ENCODE measurements at places on chromosomes 11 and 22. TPM values are rescaled to one million over a fixed set of nuclear protein-coding genes. Genes with fewer than 3 reads are reported as not detected.
A peak's percentile ranks its signal among the peaks of the same experiment; 100 is the strongest.

FJX1 gene
- total RNA-seq: 16.4 TPM

DNA sequence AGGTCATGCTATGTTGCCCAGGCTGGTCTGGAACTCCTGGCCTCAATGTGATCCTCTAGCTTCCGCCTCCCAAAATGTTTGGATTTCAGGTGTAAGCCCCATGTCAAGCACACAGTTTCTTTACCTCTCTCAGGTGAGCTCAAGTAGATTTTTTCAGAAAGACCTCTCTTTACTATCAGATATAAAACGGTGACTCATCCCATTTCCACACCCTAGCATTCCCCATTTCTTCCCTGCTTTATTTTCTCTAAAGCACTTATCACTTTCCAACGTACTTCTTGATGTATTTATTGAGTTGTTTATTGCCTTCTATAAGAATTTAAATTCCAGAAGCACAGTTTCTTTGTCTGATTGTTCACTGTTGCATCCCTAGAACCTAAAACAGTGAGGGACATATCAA lies 3.7 kb downstream of the TSG101 start:
- no peak for DNase-seq

GRCh38 chr11:130719220-130719915 lies 196.9 kb downstream of the SNX19 start:
- no peak for DNase-seq

GRCh38 chr22:27988704-27989103 lies 69.6 kb upstream of the PITPNB start:
- peak; percentile 50 for DNase-seq

MMP7 gene
- total RNA-seq: not detected

GRCh38 chr11:79150966-79151365 lies 289.9 kb downstream of the TENM4 start:
- DNase-seq: no peak

ACCS gene
- 8.5 TPM for total RNA-seq

- DNase-seq: peak; percentile 97
Measured at GRCh38 chr11:71453037-71453917, at the start of gene NADSYN1. Gene NADSYN1 (plus strand): TSS chr11:71453203. CDS start chr11:71453297, 94 bp downstream.

DNA sequence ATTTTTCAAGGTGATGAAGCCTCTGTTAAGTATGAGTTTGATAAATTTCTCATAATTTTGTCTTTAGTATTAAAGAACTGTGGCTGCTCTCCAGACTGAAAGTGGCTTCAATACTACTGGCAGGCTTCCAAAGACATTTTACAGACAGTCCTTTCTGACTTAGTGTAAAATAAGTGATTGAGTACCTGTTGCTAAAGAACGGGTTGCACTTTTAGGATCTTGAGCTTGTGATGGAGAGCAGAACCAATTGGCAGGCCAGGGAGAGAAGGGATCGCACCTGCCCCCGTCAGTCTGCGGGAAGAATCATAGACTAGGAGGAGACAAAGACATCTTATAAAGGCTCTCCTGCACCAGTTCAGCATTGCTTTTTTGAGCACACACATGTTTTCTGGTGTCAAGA lies 4.4 kb downstream of the NCAM1 start:
- DNase-seq: no peak

DNA sequence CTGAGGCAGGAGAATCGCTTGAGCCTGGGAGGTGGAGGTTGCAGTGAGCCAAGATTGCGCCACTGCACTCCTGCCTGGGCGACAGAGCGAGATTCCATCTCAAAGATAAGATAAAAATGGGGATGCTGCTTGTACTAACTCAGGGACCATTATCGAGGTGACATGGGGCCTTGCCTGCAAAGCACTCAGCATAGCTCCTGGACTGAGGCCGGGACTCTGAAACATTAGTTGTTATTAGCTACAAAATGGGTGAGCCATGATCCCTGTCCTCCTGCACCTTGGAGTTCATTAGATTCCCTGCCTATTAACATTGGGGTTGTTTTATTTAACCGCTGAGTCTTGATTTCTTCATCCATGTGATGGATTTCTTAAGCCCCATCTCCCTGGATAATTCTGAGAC lies 5.1 kb downstream of the PPP2R5B start:
- no peak for DNase-seq

MPPED1 gene
- not detected for total RNA-seq

VSIG10L2 gene
- not detected for total RNA-seq

OAF gene
- 216 TPM for total RNA-seq

- no peak for DNase-seq
Measured at GRCh38 chr11:64514590-64514989, 76.4 kb upstream of the SLC22A12 start.

A4GALT gene
- total RNA-seq: 85.1 TPM

DNA sequence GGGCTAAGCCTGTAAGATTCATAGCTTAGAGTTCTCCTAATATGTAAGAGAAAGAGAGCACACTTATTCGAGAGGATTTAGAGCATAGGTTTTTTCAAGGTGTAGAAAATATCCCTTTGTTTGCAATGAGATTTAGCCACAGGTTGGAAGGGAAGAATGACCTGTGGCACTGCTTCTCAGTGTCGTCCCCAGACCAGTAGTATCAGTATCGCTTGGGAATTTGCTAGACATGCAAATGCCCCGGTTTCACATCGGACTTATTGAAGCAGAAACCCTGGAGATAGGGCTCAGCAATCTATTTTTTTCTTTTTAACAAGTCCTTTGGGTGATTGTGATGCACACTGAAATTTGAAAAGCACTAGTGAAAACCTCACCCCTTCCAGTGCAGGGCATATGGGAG lies 362.6 kb upstream of the C11orf87 start:
- no peak for DNase-seq

ZNF70 gene
- 5.2 TPM for total RNA-seq

GRCh38 chr11:109945626-109946321 lies 147.4 kb upstream of the ZC3H12C start:
- DNase-seq: no peak

MMP27 gene
- not detected for total RNA-seq

DNA sequence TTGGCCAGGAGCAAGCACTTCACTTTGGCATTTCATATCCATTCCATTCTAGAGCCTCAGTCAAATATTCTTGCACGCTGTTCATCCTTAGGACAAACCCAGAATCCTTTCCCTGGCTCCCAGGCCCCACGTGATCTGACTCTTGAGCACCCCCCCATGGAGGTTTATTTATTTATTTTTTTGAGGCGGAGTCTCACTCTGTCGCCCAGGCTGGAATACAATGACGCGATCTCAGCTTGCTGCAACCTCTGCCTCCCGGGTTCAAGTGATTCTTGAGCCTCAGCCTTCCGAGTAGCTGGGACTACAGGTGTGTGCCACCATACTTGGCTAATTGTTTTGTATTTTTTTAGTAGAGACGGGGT lies 12.7 kb upstream of the TSGA10IP start:
- no peak for DNase-seq

DNA sequence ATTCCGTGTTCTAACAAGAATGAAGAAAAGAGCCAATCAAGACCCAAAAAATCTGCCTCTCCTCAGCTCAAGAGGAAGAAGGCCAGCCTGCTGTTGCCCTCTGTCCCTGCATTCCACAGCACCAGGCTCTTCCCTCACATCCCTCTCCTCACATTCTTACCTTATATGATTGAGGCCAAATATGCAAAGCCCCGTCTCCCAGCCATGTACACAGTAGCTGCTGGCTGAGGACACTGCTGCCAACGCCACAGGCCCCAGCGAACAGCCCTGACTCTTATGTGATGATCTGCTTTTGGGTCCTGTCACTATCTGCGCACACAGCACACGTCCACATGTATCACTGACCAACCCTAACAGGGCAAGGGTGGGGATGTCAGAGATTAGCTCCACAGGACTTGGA lies 60.2 kb downstream of the MICAL3 start:
- no peak for DNase-seq

GRCh38 chr22:42684462-42685195 lies 35.4 kb upstream of the CYB5R3 start:
- DNase-seq: no peak

CABP4 gene
- total RNA-seq: not detected

MPZL2 gene
- total RNA-seq: 53.0 TPM

DNA sequence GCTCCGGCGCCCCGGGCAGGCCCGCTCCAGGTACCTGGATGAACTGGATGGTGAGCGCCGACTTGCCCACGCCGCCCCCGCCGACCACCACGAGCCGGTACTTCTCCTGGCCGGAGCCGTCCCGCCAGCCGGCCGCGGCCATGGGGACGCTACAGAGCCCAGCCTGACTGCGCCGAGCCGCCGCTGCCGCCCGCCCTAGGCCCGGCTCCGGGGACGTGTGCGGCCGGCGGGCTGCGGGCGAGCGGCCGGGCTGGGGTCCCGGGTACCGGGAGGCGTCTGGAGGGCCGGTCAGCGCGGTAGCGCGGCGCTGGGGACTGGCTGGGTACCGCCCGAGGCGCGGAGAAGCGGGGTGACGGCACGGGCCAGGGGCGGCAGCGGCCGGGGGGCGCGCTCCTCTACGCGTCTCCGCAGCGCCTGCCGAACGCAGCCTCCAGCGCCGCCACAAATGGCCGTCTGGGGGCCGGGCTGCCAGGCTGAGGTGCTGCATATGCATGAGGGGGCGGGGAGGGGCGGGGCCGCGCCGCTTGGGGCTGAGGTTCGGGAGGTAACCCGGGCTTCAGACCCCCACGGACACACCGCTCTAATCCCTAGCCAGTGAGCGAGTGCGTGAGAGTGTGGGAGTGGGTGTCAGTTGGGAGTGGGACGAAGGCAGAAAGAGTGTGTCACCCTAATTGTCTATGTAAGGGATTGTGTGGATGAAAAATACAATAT lies at the start of gene RRAS2:
Gene RRAS2 (minus strand): TSS at position 455 of the 711 bp plus-strand sequence. CDS start 313 bp downstream, at position 142.
- DNase-seq: no peak

GRCh38 chr11:34238533-34238932 lies 119.3 kb downstream of the ABTB2 start:
- DNase-seq: no peak

DNA sequence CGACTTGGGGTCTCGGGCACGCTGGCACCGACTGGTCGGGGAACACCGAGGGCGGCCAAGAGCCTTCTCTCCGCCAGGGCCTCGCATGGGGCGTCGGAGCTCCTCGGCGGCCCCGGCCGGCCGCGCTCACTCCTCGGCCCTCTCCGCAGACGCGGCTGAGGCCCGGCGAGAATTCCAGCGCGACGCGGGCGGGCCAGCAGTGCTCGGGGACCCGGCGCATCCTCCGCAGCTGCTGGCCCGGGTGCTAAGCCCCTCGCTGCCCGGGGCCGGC lies 5.6 kb downstream of the TBX1 start:
- DNase-seq: no peak

DNA sequence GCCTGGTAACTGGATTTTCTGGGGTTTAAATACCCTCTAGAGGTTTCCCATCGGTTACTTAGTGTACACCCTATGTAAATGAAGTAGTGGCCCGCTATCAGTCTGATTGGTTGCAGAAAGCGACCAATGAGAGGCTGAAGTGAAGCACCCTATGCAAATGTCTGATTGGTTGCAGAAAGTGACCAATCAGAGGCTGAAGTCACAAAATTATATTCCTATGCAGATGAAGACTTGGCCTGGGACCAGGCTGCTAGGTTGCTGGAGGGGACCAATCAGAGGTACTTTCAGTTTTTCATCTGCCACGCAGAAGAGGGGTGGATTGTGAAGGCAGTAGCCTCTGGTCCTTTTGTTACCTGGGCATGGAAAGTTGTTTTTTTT lies 134.8 kb downstream of the TBC1D22A start:
- no peak for DNase-seq

DNA sequence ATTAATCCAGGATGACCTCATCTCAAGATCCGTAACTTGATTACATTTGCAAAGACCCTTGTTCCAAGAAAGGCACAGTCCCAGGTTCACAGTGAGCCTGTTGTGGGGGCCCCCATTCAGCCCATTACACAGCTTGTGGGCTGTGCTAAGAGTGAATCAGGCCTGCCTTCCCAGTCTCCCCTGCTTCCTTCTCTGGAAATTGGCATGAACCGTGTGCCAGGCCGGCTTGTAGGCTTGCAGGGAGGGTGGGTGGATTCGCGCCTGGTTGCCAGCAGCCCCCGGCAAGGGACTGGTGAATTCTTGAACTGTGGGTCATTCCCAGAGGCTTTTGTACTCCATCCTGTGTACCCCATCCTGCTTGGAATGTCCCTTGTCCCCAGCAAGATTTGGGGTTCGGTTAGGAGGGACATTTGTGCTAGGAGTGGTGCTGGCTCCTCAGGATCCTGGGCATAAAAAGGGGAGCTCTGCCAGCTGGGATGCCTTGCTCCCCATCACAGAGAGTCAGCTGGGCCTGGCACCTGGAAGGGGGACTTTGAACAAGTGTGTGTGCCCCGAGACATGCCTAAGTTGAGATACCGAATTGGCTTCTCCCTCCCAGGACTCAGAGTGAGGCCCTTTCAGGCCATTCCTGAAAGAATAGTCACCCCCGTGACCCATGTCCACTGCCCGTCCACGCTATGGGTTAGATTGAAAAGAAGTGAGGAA lies 818.2 kb downstream of the BRD1 start:
- DNase-seq: no peak

DNA sequence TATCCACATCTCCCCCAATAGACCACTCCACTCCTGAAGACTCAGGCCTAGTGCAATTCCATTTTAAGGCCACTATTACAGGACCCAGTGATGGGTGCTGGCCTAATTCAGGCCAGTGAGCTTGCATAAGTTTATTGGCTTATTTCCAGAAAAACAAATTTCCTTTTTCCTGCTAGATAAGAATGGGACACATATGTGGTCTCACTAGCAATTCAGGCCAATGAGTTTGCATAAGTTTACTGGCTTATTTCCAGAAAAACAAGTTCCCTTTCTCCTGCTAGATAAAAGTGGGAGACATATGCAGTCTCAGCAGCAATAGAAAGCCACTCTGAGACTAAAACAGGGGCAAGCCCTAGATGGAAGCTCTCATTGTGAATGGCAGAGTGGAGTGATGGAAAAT lies 22.4 kb downstream of the ADM start:
- DNase-seq: no peak

DNA sequence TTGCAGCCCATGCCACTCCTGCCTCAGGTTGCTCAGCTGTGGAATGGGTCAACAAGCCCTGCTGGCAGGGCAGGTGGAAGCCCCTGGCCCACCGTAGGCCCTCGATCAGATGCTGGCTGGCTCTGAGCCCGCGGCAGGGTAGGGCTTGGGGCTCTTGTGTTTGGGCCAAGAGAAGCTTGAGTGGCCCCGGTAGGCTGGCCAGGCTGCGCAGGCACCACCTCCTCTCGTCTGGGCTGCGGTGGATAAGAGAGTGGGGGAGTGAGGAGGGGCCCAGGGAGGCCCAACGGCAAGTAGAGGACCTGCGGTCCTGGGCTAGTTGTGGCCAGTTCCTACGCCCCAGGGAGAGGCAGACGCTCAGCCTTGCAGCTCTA lies 115.2 kb downstream of the CEP164 start:
- no peak for DNase-seq

GRCh38 chr11:87398931-87399330 lies 361.2 kb downstream of the TMEM135 start:
- no peak for DNase-seq

Measured in ascending aorta (tissue), 2 donors.